ENCODE measurements at places on chromosomes 4 and X.

GRCh38 chr4:86757468-86757867 is 91.7 kb downstream of the SLC10A6 start:
- DNase-seq, result no peak

GRCh38 chrX:37824491-37825214 is 22.7 kb downstream of the DYNLT3 start:
- DNase-seq, result no peak

- DNase-seq, result peak; percentile 32
Observed at GRCh38 chrX:38561126-38561868, at the start of gene TSPAN7. TSPAN7 (plus strand) TSS chrX:38561542; CDS start chrX:38561547, 5 bp downstream.

DNA sequence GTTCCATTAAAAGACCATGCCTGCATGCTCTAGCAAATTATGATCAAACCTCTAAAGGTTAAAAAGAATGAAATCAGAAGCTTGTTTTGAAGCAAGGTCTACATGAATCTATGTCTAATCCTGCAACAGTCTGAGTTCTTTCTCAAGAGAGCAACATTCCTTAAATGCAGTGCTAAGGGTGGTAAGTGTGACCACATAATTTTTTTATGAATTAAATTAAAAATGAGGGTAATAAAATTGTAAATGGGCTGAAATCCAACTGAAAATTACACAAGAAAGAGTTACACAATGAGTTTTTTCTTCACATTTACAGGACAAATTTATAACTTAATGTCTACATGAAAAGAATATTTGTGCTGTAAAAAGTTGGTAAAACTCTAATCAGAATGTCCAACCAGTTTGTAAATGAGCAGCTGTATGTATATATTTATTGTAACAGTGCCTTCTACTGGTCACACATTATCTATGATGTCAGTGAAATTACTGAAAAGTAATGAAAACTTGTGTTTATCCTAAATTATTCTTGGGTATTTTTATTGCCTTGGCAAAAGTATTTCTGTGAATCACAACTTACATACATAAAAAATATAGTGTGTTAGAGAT is 336.3 kb upstream of the PITX2 start:
- DNase-seq, result no peak

DNA sequence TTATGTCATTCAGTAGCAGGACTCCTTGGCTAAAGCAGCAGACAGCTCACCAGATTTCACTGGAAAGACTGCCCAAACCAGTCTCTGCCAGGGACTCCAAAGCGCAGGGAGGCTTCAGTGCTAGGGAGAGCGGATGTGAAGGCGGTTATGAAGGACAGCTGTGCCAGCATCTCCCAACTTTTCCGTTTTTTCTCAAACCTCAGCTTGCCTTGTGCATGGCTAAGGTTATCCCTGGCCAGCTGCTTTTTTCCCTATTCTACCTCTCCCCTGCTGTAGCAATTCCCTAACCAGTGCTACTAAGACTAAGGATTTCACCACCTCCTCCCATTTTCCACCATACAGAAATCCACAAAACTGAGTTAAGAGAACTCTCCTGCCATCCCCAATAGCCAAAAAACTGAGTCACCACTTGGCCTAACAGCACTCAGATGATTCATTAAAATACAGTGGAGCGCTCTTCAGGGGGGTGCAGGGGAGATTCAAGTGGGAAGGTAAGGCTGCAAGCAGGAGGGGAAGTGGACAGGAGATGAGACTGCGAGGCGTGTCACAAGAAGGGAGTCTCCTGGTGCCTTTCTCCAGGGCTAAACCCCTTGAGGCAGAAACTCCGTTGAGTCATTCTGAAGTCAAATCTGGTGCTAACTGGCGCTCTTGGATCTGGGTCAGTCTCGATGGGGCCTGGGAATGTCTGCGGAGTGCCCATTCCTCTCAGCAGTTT is 90.7 kb downstream of the PALLD start:
- DNase-seq, result no peak

- no peak for DNase-seq
Observed at GRCh38 chr4:148079961-148080360, 348.1 kb downstream of the ARHGAP10 start.

GRCh38 chrX:150813922-150814321 is 84.5 kb downstream of the CD99L2 start:
- no peak for DNase-seq

DNA sequence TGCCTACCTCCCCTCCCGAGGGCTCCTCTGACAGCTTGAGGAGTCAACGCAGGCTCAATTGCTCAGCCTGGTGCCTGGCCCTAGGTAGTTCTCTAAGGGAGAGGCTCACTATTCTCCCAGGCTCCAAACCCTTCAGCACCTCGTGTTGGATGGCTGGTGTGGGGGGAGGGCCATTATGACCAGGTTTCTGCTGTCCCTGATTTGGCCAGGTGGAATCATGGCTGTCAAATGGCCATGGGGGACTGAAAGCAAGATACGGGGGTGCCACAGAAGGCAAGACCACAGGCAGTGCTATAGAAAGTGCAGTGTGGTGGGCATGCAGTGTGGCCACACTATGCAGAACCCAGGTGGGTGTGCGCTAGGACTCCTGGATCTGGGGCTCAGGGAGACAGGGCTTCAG is 9.5 kb downstream of the PNMA6F start:
- no peak for DNase-seq

DNA sequence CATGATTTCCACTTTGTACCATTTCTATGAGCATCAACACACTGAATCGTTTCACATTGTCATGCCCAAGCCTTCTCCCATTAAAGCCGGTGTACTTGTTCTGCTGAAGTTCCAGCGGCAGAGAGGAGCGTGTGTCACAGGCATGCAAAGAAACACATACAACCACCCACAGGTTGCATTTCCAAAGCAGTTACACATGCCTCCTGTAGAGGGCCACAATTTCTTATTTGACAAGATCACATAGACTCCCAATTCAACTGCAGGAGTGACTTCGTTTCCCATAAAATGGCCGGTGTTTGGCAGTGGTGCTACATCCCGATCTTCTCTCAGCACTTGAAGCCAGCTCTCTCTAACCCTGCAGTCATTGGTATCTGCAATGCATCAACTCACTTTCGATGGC is 992.6 kb downstream of the NLGN4X start:
- no peak for DNase-seq

GRCh38 chr4:104591510-104591911 is 96.8 kb upstream of the CXXC4 start:
- no peak for DNase-seq

DNA sequence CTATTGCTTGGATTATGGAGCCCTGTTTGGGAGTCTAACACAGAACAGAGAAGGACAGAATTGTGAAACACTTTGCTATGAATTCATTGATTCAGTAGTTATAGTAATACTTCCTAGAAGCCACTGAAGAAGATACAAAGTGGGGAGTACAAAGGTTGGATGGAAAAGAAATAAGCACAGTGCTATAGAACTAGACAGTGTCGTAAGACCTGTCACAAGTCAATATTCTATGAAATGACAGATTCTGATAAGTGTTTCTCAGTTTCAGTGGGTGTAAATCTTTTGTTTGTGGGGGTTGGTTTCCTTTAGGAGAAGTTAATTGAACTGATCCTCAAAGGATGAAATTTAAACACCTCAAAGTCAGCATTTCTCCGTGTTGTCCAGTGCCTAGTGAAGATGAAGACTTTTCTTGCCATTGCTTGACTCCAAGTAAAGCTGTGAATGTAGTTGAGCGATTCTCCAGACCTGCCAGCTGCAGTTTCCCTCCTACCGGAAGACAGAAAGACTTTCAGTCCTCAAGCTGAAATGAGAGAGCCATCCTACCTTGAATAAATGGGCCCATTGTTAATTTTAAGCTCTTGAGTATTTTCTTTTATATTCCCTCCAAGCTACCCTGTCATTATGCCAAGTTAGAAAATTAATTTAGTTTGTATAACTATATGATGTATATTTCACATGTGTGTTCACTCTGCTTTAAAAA is 7.9 kb downstream of the PDLIM5 start:
- no peak for DNase-seq

GRCh38 chrX:145729635-145730034 is 88.0 kb upstream of the SLITRK2 start:
- no peak for DNase-seq

All from kidney capillary endothelial cell (primary cell).